Endothelial cell of umbilical vein (primary cell): ENCODE measurements at places on chromosomes 16 and 17.
A peak's percentile ranks its signal among the peaks of the same experiment; 100 is the strongest.

- no peak for DNase-seq
Measured at GRCh38 chr16:11234884-11235702, 20.9 kb downstream of the SOCS1 start.

- no peak for DNase-seq
Measured at GRCh38 chr17:21165922-21166594, 39.3 kb downstream of the DHRS7B start.

GRCh38 chr16:21617607-21618006 lies 18.2 kb downstream of the METTL9 start:
- no peak for DNase-seq

- no peak for DNase-seq
Measured at GRCh38 chr17:2849327-2849670, 53.1 kb downstream of the RAP1GAP2 start.

GRCh38 chr16:67773569-67774456 lies 32.5 kb downstream of the RANBP10 start:
- DNase-seq, result peak; percentile 82

- no peak for DNase-seq
Measured at GRCh38 chr16:19875900-19876299, 8.7 kb downstream of the GPRC5B start.

DNA sequence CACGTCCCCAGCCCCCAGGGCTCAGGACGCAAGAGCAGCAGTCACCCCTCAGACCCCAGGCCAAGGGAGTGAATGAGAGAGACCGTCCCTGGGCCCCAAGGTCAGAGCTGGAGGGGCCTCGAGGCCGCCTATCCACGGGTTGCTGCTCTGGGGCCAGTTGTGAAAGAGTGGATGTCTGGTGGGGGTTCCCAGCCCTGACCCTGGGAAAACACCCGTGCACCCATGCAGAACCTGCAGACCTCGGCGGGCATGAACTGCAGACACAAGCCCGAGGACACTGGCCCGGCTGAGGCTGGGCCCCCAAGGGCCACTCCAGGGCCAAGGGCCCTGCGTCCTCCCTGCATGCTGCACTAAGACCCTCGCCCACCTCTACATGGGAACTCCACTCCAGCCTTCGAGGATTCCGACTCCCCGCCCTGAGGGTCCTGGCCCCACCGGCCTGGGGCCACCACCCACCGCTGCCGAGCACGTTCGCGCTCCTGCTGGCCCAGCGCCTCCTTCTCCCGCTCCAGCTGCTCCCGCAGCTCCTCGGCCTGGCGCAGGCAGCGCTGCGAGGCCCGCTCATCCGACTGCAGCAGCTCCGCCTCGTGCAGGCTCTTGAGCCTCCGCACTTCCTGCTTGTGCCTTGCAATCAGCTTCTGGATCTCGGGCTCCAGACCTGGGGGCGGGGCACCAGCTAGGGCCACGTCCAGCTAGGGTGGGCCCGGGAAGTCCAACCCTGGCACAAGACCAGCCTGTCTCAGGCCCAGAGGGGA lies 27.6 kb upstream of the AATK start:
- no peak for DNase-seq

DNA sequence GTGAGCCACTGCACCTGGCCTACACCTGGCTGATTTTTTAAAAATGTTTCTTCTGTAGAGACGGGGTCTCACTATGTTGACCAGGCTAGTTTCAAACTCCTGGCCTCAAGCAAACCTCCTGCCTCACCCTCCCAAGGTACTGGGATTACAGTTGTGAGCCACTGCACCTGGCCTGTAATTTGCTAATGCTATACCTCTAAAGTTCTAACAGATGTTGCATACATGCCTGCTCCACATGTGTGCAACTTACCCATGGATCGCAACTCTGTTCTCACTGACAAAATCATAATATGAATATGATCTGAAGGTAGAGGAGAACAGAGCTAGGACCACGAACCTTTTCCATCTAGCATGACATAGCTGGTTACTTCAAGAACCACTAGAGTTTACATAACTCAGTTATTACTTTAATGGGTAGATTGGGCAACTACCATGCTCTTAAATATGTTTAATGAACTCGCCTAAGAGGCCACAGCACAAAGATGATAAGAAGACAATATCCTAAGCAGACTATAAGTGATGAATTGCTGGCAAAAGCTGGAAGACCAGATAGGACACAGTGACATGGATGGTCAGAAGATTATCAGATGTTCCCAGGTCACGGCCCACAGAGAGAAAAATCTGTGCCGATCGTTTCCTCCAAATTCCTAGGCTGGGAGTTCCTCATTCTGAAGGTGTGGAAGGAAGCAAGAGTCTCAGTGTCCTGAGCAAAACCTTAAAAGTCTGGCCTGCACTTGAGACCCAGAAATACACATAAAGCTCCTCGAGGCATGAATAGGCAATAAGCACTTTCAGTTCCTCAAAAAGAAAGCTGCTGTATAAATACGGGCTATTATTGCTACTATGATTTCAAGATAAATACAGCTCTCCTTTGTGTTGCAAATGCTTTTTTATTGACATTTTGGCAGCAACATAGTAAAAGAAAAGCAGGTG lies 53.6 kb upstream of the ICAM2 start:
- no peak for DNase-seq

DNA sequence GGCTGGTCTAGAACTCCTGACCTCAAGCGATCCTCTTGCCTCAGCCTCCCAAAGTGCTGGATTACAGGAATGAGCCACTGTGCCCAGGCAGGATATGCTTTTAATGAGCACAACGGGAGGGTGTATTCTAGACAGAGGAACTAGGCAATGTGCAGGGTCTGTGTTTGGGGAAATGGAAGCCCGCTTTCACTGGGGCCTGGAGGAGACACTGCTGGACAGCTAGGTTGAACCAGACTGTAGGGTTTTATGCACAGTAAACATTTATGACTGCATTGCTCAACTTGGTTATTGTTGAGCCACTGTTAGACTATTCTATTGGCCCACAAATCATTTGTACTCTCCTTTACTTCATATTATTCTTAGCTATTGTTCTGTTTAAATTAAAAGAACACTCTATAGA lies 10.2 kb upstream of the SIAH1 start:
- no peak for DNase-seq

- no peak for DNase-seq
Measured at GRCh38 chr16:27571433-27572326, 21.7 kb downstream of the KATNIP start.

DNA sequence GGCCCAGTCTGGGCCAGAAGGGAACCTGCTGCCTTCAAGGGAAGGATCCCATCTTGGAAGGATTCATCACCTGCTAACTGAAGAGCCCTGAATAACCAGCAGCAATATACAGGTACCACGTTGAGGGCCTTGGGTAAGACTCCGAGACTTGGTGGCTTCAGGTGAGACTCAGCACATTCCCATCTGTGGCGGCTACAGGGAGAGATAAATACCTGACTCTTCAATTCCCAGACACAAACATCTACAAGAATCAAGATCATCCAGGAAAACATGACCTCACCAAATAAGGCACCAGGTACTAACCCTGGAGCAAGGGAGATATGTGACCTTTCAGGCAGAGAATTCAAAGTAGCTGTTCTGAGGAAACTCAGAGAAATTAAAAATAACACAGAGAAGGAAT lies 99.5 kb downstream of the DYNLRB2 start:
- no peak for DNase-seq

GRCh38 chr16:72211110-72211509 lies 39.2 kb upstream of the PMFBP1 start:
- no peak for DNase-seq

GRCh38 chr16:23124315-23124714 lies 24.9 kb downstream of the USP31 start:
- DNase-seq, result peak; percentile 85

DNA sequence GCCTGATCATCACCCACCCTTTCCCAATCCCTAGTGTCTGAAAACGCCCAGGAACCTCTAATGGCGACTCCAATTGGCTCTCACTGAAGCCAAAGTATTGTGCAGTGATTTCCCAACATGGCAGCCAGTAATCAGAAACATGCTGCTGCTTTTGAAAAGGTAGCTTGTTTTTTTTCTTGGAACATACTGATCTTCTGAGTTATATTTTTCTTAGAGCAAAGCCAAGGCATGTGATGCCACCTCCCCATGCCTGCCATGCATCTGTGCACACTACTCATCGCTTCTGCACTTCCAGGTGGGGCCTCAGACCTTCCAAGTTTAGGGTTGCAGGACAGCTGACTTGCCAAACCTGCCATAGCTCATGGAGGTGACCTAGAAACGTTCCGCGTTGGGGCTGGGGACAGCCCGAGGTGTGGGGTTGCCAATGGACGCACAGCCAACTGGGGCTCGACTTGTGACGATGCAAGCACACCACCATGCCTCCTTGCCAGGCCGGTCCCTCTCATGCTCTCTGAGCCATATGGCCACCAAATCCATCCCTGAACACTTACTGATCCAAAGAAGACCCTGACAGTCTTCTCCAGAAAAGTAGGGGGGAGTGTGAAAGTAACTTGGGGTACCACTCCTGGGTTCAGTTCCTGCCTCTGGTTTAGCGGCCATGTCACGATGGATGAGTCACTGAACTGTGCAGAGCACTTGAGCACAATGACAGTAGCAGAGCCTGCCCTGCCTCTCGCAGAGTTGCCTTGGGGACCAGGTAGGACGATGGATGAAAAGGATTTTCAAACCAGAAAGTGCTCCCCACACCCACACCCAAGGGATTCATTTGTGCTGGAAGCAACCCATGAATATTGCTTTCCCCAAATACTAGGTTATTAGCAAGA lies 155.7 kb downstream of the CCDC182 start:
- DNase-seq, result no peak

DNA sequence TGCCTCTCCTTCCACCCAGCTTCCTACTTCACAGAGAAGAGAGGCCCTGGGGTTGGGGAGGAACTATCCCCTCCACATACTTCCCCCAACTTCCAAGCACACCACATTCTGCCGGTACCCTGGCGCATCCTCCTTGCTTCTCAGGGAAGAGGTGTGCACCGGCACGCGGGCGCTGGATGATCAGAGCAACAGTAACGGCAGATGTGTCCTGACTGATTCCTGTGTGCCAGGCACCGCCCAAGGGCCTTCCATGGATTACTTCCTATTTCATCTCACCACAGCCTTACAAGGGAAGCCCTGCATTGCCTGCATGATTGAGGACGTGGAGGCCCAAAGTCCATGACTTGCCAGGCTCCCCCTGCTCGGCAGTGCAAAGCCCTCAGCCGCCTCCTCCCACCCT lies 21.1 kb upstream of the MLKL start:
- DNase-seq, result no peak

- no peak for DNase-seq
Measured at GRCh38 chr16:53773881-53774280, 69.9 kb downstream of the FTO start.

DNA sequence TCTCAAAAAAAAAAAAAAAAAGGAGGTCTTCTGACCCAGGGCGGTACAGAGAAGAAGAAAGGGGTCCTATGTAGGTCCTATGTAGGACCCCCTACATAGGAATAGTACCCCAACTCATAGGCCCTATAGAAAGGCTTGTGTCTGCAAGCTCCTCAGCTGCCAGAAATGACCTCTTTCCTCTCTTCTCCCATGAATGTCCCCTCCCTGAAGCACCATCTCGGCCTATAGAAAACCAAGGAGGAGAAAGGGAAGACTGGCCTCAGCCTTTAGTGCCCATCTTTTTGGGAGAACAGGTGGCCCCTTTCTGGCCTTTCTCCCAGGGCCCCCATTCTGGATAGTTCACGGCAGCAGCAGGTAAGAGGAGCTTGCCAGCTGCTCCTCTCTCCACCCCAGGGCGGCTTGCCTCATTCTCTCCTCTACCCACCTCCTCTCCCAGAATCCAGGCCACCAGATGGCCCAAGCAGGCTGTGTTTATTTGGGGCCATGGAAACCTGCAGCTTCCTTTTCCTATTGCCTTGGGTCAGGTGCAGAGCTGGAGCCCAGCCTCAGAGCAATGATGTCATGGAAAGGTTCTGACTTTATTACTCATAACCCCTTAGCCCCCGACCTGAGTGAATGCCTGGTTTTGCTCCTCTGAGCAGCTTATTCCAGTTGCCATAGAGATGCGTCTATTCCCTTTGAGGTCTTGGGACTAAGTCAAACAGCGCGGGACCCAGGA lies 1.6 kb upstream of the MRPL58 start:
- peak; percentile 83 for DNase-seq

- peak; percentile 43 for DNase-seq
Measured at GRCh38 chr16:29729116-29729521, 16.7 kb downstream of the C16orf54 start.

DNA sequence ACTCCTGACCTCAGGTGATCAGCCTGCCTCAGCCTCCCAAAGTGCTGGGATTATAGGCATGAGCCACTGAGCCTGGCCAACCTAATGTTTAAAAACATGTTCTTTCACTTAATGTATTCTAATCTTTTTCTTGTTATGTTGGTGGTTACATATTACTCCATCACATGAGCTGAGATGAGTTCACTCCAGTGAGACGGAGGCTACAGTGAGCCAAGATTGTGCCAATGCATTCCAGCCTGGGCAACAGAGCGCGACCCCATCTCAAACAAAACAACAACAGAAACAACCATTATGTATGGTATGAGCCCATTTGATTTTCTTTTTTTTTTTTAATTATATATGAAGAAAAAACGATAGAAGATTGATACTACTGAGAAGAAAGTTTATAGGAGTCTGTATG lies 39.6 kb downstream of the SLC39A11 start:
- DNase-seq, result no peak

- no peak for DNase-seq
Measured at GRCh38 chr17:13587487-13588338, 14.0 kb downstream of the HS3ST3A1 start.

- no peak for DNase-seq
Measured at GRCh38 chr16:27640277-27640600, 90.3 kb downstream of the KATNIP start.

GRCh38 chr16:12565423-12565822 lies 238.3 kb downstream of the CPPED1 start:
- DNase-seq, result no peak

DNA sequence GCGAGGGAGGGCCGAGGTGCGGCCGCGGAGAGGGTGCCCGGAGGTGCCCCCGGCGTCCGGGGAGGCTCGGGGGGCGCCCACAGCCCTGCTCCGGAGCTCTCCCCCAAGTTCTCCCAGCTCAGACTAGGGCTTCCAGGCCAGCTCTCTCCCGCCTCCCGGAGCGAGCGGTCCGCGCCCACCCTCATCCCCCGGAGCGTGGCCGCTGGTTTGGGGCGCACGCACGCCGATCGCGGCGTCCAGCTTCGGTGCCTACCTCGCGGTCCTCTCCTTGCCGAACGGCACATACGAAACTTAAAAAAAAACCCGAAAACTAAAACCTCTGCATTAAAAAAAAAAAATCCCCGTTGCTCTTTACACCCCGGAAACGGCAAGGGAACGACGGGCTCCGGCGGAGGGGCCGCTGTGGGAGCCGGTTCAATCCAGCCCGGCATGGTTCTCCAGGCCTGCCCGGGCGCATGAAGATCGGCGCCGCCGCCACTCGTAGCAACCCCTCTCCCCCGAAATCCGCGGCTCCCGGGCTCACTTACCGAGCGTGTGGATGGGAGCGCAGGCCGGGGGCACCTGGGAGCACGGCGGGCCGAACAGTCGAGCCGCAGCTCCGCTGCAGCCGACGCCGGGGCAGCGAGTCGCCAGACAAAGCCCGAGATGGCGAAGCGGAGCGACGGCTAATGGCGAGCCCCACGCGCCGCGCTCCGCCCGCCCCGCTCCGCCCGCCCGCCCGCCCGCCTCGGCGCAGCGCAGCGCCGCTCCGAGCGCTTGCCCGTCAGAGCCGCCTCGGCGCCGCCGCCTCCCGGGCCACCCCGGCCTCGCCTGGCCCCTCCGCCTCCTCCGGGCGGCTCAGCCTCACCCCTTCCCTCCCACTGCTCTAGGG lies 973 bp upstream of the UBTF start:
- peak; percentile 35 for DNase-seq

- DNase-seq, result no peak
Measured at GRCh38 chr16:89923640-89924296, 626 bp downstream of the TUBB3 start.

GRCh38 chr16:87976665-87977064 lies 25.4 kb downstream of the BANP start:
- DNase-seq, result no peak
